ENCODE measurements at places on chromosomes 12 and 14.

GRCh38 chr12:115983226-115983798, 294.2 kb downstream of the MED13L start:
- DNase-seq: no peak

DNA sequence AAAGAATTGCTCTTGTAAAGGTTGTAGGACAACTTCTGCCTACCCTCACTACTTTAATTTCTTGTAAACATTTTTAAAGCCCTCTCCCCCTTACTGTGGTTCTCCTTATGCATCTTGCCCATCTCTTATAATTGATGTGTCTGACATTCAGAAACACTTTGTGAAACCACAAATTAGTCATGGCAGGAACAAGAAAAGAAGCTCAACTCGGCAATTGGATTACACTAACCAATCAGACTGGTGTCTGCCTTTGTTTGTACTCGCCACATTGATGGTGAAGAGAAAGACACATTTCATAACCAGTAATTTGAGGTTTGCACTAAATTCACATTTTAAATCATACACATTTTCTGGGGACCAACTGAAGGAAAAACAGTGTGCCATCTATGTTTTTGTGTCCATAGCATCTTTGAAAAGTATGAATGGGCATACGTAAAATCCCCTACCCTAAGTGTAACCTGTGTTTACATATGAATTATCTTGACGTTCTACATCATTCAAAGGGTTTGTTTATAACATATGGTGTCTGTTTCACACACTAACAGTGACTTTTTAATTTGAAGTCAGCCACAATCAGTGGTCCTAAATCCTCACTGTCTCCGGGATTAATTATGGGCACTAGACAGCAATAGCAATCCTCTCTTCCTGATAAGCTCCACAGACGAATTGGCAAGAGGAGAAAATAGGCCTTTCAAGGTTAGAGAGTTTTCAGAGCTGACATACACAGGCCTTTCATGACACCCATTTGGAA, 49.9 kb downstream of the OTX2 start:
- DNase-seq: no peak

- DNase-seq: peak; percentile 54
Measured at GRCh38 chr14:70045844-70046535, 142.8 kb downstream of the SLC8A3 start.

DNA sequence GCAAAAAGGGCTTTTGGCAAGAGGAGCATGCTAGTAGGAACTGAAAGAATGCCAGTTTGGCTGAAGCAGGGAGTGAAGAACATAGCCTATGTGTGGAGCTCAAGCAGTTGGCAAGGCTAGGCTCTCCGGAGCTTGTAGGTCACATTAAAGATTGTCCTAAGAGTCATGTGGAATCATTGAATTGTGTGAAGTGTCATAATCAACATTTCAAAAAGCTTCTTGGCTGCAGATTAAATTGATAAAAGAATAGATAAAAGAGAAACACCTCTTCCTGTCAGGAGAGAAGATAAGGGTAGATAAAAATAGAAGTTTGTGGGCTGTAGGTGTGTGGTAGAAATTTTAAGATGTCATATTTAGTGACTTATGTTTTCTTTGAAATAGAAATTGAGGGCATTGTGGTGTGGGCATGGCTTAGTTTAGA, 36.1 kb downstream of the CPSF6 start:
- no peak for DNase-seq

Data from HCT116 (cell line).